ENCODE measurements at places on chromosomes 16 and 17.

GRCh38 chr16:27816561-27816960 is 247.0 kb downstream of the GSG1L start:
- peak; percentile 79 for DNase-seq

- no peak for DNase-seq
These were observed 919.1 kb upstream of the EEF2KMT start for GRCh38 chr16:6016530-6017184.

GRCh38 chr17:5399767-5400166 is 19.7 kb downstream of the NUP88 start:
- DNase-seq = no peak

GRCh38 chr16:49608779-49609178 is 235.2 kb downstream of the C16orf78 start:
- peak; percentile 11 for DNase-seq

- no peak for DNase-seq
These were observed 39.2 kb downstream of the TMEM11 start for GRCh38 chr17:21174713-21175112.

DNA sequence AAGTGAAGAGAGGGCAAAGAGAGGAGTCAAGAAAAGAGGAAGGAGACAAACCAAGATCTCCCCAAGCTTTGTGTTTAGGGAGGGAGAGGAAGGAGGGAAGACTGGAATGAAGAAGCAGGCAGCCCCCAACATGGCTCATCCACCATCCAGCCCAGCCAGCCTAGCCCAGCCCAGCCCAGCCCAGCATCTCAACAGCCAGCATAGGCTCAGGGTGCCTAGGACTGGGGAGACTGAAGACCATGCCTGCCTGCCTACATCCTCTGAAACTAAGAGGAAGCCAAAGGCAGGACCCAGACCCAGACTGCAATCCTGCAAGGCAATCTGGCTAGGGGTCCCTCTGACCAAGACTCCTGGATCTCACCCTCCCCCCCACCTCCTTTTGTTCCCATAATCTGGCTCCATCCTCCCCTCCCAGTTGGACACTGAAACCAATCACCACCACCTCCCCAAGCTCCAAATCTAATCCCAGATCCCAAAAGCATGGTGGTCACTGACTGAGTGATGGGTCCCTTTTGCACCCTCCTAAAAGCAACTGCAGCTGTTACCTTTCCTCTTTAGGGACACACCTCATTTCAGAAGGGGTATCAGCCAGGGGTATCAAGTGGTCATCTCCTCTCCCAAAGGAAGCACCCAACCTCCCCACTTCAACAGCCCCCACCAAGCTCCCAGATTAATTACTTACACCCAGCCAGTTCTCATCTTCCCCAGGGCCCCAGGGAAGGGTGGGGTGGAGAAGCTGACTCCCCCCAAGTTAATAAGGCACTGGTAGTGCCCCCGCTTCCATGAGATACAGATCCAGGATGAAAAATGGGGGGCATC is 1.2 kb downstream of the HDAC5 start:
- no peak for DNase-seq

DNA sequence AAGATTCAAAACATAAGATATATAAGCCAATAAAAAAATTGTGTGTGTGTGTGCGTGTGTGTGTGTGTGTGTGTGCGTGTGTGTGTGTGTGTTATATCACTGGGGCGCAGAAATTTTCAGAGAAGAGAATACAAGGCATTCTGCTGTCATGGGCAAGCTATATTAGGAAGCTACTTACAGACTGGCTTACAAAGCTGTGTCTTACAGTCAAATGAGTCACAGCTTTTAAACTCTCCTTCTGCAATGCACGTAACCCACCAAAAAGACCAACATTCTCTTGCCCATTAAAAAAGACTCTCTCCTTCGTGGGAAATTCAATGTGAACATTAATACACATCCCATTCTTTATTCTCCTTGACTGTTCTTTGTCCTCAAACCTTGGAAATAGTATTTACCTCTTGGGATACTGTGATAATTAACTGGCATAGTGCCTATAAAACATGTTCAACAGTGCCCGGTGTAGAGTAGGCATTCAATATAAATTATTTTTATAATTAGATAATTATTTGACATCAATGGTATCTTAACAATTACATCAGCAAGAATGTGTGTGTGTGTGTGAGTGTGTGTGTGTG is 860.4 kb upstream of the SOX9 start:
- DNase-seq = no peak

DNA sequence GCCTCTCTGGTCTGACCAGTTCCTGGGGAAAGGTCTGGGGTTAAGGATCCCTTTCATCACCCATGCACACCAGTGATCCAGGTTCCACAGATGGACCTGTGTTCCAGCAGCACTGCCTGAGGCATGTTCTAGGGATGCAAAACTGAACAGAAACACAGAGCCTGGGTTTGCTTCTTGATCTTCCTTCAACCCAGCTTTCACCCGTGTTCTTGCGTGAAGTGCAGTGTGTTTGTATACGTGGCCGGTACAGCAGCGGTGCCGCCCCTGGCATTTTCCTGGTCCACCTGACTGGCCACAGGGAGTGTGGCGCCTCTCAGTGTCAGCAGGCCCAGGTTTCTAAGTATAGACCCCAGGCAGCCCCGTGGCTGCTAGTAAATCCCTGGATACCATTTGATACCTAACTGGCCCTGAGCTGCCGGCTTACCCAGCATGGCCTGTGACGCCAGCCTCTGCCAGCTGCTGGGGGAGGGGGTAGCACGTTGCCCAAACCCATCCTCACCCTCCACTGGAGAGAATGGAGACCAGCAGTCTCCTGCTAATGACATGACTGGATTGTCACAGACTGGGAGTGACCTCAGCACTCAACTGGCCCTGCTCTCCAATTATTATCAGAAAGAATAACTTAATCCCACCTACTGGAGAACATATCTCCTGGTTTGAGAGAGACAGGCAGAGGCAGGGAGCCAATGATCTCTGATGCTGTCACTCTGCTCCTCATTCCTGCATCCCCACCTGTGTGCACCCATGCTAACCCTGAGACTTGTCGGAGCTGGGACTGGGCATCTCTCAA is 59.2 kb upstream of the LGALS9 start:
- DNase-seq = no peak

- DNase-seq = no peak
These were observed 15.2 kb downstream of the RPTOR start for GRCh38 chr17:80559825-80560251.
